ENCODE measurements at places on chromosomes 11 and 22. TPM values are rescaled to one million over a fixed set of nuclear protein-coding genes. Genes with fewer than 3 reads are reported as not detected.

DNA sequence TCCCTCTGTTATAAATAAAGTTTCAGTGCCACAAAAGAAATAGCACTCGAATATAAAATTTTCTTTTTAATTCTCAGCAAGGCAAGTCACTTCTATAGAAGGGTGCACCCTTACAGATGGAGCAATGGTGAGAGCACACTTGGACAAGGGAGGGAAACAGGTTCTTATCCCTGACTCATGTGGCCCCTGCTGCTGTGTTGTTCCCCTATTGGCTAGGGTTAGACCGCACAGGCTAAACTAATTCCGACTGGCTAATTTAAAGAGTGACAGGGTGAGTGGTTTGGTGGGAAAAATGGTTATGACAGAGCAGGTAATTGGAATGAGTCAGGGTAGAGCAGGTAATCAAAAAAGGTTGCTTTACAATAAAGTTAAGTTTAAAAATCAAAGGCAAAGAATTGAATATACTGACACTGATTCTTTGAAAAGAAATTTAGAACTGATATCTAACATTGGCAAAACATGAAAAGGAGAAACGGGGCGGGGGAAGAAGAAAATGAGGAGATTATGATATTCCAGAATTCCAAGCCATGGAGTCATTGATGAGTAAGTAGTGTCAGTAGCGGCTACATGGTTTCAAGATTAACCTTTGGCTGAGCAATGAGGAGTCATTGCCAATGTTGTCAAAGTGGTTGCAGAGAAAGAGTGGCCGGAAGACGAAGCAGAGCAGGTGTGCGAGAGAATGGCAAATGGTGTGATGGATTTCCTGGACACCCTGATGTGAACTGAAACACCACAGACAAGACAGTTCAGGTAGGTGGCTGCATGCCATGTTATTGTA, 48.4 kb upstream of the MRGPRX1 start:
- no peak for DNase-seq
- H3K36me3 ChIP-seq, result no peaks in the 10 kb centered on the region
- H3K4me3 ChIP-seq, result no peak overlapping the region
- H3K4me1 ChIP-seq, result peaks cover 21% of the 10 kb centered on the region
- H3K27ac ChIP-seq, result peak overlapping the region; percentile 75
- peaks cover 25% of the 10 kb centered on the region for H3K27me3 ChIP-seq

GRCh38 chr11:64846998-64847666, 2.7 kb upstream of the CDC42BPG start:
- no peak overlapping the region for H3K27ac ChIP-seq
- H3K27me3 ChIP-seq, result no peaks in the 10 kb centered on the region
- DNase-seq, result peak; percentile 83
- H3K4me3 ChIP-seq, result no peak overlapping the region

The APOBEC3C gene
- 64.6 TPM for total RNA-seq

The CEP126 gene
- total RNA-seq, result 6.0 TPM

- no peak overlapping the region for H3K27ac ChIP-seq
- 0 out of 2 replicates have a peak, but pooled peaks cover 3% of the 10 kb centered on the region for H3K4me1 ChIP-seq
- H3K27me3 ChIP-seq, result no peaks in the 10 kb centered on the region
- DNase-seq, result no peak
- H3K36me3 ChIP-seq, result 0 out of 2 replicates have a peak, but pooled peaks cover 6% of the 10 kb centered on the region
Measured at GRCh38 chr22:46354993-46355305, 19.4 kb downstream of the TRMU start.

DNA sequence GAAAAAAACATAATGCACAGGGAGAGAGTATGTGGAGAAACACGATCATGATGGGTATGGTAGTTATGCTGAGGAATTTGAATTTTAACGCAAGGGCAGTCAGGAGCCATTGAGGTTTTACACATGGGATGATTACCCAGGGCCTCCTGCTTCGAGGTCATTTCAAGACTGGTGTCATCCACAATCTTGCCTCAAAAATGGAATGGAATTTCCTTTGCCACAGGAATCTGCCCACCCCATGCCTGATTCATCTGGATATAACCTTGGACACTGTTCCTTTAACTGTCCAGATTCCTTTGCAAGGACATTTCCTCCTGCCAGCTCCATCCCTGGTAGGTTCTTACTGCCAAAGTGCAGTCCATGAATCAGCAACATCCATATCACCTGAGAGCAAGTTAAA, 655.9 kb upstream of the TENM4 start:
- no peaks in the 10 kb centered on the region for H3K4me1 ChIP-seq
- no peaks in the 10 kb centered on the region for H3K27me3 ChIP-seq
- no peak overlapping the region for H3K4me3 ChIP-seq
- H3K27ac ChIP-seq, result no peak overlapping the region
- H3K36me3 ChIP-seq, result no peaks in the 10 kb centered on the region

GRCh38 chr11:79422866-79423265, 18.0 kb downstream of the TENM4 start:
- no peak for DNase-seq
- H3K4me1 ChIP-seq, result peaks cover 18% of the 10 kb centered on the region
- no peaks in the 10 kb centered on the region for H3K27me3 ChIP-seq
- H3K27ac ChIP-seq, result no peak overlapping the region
- no peaks in the 10 kb centered on the region for H3K36me3 ChIP-seq
- H3K4me3 ChIP-seq, result no peak overlapping the region

The TRMT112 gene
- total RNA-seq, result 264 TPM

GRCh38 chr11:125346179-125346530, 149.9 kb downstream of the FEZ1 start:
- H3K27ac ChIP-seq, result no peak overlapping the region
- no peaks in the 10 kb centered on the region for H3K36me3 ChIP-seq
- DNase-seq, result no peak
- H3K4me1 ChIP-seq, result no peaks in the 10 kb centered on the region

The DERL3 gene
- total RNA-seq, result 1.2 TPM

The GRM5 gene
- not detected for total RNA-seq

DNA sequence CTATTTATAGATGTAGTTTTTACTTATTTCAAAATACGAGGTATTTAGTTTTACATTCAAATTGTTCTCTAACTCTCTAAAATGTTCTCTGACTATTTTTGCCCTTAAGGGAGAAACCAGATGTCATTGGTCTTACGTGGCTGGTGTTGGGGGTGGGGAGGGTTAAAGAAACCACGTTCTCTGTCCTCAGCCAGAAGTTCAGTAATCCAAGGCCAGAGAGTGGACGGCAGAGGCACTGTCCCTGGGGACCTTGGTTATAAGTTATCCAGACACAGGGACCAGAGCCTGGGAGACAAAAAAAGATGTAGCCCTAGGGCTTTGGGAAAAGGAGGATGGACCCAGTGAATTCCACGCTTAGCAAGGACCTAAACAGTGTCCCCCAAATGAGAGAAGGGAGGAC, 706 bp upstream of the OR51E1 start:
- H3K27me3 ChIP-seq, result peaks cover 14% of the 10 kb centered on the region
- no peaks in the 10 kb centered on the region for H3K4me1 ChIP-seq
- no peak overlapping the region for H3K27ac ChIP-seq
- no peak overlapping the region for H3K4me3 ChIP-seq
- no peak for DNase-seq
